NCI-H1105 treated with DMSO at 0.1 percent for 48 hours (cell line): ENCODE measurements at places on chromosomes 3 and 15.

DNA sequence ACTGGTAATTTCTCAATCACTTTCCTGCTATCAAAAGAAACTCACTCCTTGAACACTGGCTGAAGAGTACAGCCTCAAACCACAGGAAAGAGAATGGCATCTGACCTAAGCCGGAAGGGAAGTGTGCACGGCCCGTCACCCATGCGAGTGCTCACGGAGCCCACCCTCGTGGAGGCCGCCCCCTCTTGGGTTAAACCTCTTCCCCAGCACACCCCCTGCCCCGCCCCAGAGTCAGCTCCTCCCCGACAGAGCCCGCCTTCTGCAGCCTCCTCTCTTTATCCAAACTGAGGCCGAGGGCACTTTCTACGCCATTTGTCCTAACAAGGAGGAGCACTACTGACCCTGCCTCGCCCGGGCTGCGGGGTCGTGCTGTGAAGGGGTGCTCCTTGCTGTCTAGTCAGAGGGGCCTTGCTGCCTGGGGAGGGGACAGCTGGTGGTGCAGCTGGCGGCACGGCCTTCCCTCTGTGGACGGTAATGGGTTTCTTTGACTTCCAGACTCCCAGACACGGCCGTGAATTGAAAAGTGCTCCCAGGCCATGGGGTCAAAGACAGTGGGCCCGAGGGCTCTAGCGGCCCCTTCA is 137.7 kb downstream of the NSMCE3 start:
- no peak for DNase-seq

- no peak for DNase-seq
These were observed 619 bp downstream of the ATXN7 start for GRCh38 chr3:63864008-63864964.

DNA sequence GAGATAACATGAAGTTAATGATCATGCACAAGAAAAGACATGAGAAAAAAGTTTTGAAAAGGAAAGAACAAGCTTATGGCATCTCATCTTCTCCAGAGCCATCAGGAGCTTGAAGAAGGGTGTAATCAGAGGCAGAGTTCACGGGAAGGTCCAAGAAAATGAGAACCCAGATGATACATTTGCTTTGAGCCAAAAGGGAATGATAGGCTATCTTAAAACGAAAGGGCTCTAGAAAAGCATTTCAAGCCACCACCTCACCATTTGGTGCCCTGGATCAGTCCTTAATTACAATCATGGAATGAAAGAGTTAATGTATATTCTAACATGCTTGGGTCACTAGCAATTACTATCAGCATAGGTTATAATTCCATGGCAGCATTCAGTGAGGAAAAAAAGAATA is 781.8 kb downstream of the ROBO1 start:
- DNase-seq = no peak

GRCh38 chr3:195139091-195139875 is 131.7 kb downstream of the XXYLT1 start:
- no peak for DNase-seq

GRCh38 chr15:70318594-70319465 is 221.1 kb upstream of the TLE3 start:
- DNase-seq = no peak

- DNase-seq = no peak
These were observed 54.0 kb downstream of the DPH6 start for GRCh38 chr15:35491999-35492398.

GRCh38 chr3:8766148-8766547 is 3.3 kb downstream of the OXTR start:
- DNase-seq = no peak
